CD4-positive, alpha-beta T cell treated with Interleukin-6 for 4 hours (primary cell): ENCODE measurements at places on chromosomes 2 and 18.

- no peak for DNase-seq
Measured at GRCh38 chr2:148643421-148643820, 1.1 kb upstream of the EPC2 start.

GRCh38 chr2:3598197-3598910, 3.4 kb downstream of the COLEC11 start:
- no peak for DNase-seq

- DNase-seq, result no peak
Measured at GRCh38 chr2:218960309-218961165, 1.1 kb downstream of the CDK5R2 start.

DNA sequence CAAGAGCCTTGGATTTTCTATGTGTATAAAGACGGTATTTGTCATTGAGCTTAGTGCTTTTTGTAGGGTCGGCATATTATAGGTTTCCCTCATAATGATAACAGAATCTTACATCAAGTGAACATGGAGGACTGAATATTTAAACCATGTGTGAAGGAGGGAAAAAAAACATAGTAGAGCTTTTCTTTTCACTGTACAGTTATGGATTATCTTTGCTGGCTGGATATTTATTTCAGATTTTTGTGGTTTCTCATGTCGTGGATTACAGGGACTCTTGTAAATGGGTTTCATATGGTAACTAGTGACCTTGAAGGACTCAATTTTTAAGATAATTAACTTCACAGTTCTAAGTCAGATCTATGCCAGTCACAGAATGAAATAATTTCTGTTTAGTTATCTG, 330.2 kb upstream of the NRP2 start:
- no peak for DNase-seq

DNA sequence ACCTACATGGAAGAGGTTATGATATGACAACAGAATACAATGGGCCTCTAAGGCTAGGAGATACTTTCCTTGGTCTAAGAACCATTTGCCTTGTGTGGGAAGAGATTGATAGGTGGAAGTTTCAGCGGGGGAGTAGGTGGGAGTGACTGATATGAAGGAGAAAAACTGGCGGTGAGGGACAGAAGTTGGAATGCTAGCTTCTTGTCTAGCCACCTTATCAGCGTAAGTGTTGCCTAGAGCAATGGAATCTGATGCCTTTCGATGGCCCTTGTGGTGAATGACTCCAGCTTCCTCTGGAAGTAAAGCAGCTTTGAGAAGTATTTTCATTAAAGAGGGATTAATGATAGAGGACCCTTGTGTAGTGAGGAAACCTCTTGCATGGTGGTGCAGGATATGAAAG, 121.3 kb upstream of the GULP1 start:
- DNase-seq, result no peak

DNA sequence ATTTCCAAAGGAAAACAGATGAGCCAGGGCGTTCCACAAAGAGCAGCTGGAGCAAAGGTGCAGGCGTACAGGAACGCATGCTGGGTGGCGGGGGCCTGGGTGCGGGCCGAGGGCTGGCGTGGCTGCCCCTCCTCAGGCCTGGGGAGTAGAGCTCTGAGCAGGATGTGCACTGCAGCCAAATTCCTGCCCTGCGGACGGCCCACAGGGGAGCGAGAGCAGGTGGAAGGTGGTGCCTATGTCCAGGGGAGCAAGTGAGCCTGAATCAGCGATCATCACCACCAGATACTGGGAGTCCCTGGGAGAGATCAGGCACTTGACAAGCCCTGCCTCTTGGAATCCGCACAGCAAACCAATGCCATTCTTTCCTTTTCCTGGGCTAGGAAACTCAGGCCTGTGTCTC, 106.3 kb downstream of the GBX2 start:
- DNase-seq, result no peak

- no peak for DNase-seq
Measured at GRCh38 chr2:201618744-201619662, 24.3 kb downstream of the TMEM237 start.

- DNase-seq, result no peak
Measured at GRCh38 chr18:75369026-75369721, 58.3 kb downstream of the SMIM21 start.
